Aortic smooth muscle cell (primary cell): ENCODE measurements at places on chromosomes 3 and 15. TPM values are rescaled to one million over a fixed set of nuclear protein-coding genes. Genes with fewer than 3 reads are reported as not detected.

The ITIH1 gene
- 0.40 and 0.56 TPM in 2 replicates for total RNA-seq

The AADAC gene
- total RNA-seq: 10.6 and 48.2 TPM in 2 replicates

The FEZF2 gene
- total RNA-seq: not detected in 2 replicates

The RASGRP1 gene
- 0.12 TPM in 1 of 2 replicates, not detected in the other for total RNA-seq

The SMCO1 gene
- not detected in 2 replicates for total RNA-seq

The CHDH gene
- total RNA-seq: under 0.01 and 0.06 TPM in 2 replicates
